ENCODE measurements at places on chromosomes 11 and 22.

DNA sequence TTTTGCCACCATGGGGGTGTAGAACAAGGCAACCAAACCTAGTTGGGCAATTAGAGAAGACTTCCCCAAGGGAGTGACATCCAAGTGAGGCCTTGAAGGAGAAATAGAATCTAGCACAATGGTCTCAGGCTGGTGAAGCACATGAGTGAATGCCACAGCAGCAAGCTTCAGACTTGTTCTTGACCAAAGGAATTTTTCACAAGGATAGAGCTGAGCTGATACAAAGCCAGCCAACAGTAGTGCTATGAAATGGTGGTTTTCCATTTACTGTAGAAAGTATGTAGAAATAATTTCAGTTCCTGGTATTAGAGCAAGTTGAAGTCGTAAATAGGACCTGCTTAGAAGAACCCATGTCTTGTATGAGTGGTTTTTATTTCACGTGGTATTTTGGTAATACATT, 148.3 kb upstream of the RASSF10 start:
- H3K27ac ChIP-seq: no peak overlapping the region
- H3K36me3 ChIP-seq: no peaks in the 10 kb centered on the region
- DNase-seq: no peak
- H3K4me1 ChIP-seq: peaks cover 14% of the 10 kb centered on the region

DNA sequence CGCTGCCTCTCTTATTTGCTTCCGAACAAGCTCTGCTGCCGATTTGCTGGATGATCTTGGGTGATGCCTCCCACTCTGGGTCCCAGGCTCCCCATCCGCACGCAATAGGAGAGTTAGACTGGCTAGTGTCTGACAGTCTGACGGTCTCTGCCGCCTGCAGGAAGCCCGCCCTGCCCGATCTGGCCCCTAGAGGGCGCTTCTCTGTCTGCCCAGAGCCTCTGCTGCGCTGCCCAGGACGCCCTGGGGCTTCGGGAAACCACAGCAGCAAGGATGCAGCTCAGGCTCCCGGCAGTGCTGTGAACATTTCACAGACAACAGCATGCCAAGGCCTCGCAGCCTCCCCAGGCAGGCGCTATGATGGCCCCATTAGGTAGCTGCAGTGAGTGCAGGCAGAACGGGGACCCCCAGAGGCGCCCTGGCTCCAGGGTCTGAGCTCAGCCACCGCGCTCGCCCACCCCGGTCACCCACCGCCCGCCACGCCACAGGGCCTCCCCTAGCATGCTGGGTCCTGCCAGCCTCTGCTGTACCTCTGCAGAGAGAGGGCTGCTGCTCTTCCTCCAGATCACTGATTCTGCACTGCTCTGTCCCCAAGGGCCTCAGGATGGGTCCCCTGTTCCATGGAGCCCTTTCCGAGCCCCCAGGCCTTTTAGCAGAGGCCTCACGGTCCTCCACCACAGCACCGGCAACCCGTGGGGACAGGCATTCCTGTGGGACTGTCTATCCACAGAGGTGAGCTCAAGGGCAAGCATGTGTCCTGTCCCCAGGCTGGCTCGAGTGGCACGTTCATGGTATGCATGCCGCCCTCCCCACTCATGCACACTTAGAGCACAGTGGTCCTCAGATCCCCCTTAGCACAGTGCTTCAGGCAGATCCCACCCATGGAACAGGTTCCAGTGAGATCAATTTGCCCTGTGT, 4.3 kb upstream of the BAIAP2L2 start:
- no peaks in the 10 kb centered on the region for H3K36me3 ChIP-seq
- DNase-seq: peak; percentile 78
- no peak overlapping the region for H3K4me3 ChIP-seq
- H3K27me3 ChIP-seq: peaks cover 2% of the 10 kb centered on the region

GRCh38 chr11:60810569-60810968, 25.4 kb downstream of the MS4A10 start:
- H3K36me3 ChIP-seq: no peaks in the 10 kb centered on the region
- no peak overlapping the region for H3K27ac ChIP-seq
- peaks cover 16% of the 10 kb centered on the region for H3K27me3 ChIP-seq
- no peaks in the 10 kb centered on the region for H3K4me1 ChIP-seq

DNA sequence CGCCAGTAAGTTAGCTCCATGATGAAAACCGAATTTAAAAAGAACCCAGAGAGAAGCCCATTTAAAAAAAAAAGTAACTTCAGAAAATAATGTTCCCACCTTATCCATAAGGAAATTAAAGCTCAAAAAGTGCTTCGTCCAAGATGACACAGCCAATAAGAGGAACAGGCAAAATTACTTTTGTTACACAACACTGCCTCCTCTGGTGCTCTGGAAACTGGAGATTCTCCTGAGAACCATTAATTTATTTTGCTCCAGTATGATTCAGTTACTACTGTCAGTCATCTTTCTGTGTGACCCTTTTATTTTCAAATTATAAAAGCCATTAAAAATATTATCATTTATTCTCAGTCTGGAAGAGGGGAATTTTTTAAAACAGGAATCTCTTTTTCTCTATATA, 2.0 kb downstream of the IFT27 start:
- peaks cover 6% of the 10 kb centered on the region for H3K4me1 ChIP-seq
- H3K27ac ChIP-seq: no peak overlapping the region
- no peak overlapping the region for H3K4me3 ChIP-seq
- DNase-seq: peak; percentile 49
- H3K36me3 ChIP-seq: 0 out of 2 replicates have a peak, but pooled peaks cover 2% of the 10 kb centered on the region
- no peaks in the 10 kb centered on the region for H3K27me3 ChIP-seq

GRCh38 chr11:110059706-110060463, 33.3 kb upstream of the ZC3H12C start:
- no peaks in the 10 kb centered on the region for H3K36me3 ChIP-seq
- no peak overlapping the region for H3K4me3 ChIP-seq
- H3K27ac ChIP-seq: peak overlapping the region; percentile 49
- H3K27me3 ChIP-seq: no peaks in the 10 kb centered on the region
- H3K4me1 ChIP-seq: peaks cover 6% of the 10 kb centered on the region

DNA sequence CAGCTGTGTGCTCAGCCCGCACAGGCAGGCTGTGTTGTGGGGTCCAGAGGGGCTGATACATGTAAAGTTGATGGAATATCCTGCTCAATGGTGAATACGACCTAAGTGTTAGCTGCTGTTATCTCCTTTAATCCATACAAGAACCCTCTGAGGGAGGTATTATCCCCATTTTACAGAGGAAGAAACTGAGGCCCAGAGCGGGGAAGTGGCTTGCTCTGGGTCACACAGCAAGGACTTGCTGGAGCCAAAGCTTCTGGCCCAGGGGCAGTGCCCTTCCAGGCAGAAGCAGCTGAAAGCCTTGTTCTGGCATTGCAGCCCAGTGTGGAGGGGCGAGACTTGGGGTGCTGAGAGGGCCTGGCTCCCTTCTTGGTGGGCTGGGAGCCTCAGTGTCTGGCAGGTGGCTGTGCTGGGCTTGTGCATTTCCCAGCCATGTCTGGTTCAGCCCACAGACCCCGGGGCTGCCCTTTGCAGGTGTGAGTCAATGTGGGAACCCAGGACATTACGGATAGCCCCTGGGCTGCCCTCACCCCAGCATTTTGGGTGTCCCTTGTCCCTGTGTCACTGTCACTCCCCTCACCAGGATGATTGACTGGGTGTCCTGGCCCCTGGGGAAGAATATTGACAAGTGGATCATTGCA, 10.4 kb downstream of the USP35 start:
- H3K27ac ChIP-seq: no peak overlapping the region
- no peaks in the 10 kb centered on the region for H3K27me3 ChIP-seq
- no peaks in the 10 kb centered on the region for H3K4me1 ChIP-seq
- DNase-seq: no peak
- no peak overlapping the region for H3K4me3 ChIP-seq

- H3K27ac ChIP-seq: no peak overlapping the region
- H3K4me1 ChIP-seq: no peaks in the 10 kb centered on the region
- peaks cover 2% of the 10 kb centered on the region for H3K27me3 ChIP-seq
- no peaks in the 10 kb centered on the region for H3K36me3 ChIP-seq
These were observed 148.2 kb upstream of the SNX19 start for GRCh38 chr11:131064373-131064991.
